ENCODE measurements at places on chromosomes 2 and 18.
A peak's percentile ranks its signal among the peaks of the same experiment; 100 is the strongest.

DNA sequence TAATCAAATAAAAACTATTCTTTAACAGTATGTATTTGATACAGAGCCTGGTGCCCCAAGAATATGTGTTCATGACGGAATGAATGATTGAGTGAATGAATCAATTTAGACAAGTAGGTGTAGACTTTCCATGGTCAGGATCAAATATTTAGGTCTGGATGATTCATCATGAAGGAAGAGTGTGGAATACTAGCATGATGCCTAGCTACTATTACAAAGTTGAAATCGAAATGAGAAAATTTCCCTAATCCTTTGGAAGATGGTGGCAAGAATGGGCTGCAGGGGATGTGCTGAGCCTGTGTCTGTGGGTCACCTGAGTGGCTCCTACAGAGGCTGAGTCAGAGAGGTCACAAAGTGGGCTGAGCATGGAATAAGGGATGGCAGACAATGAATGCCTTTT, 3.1 kb upstream of the MALT1 start:
- no peak for DNase-seq

DNA sequence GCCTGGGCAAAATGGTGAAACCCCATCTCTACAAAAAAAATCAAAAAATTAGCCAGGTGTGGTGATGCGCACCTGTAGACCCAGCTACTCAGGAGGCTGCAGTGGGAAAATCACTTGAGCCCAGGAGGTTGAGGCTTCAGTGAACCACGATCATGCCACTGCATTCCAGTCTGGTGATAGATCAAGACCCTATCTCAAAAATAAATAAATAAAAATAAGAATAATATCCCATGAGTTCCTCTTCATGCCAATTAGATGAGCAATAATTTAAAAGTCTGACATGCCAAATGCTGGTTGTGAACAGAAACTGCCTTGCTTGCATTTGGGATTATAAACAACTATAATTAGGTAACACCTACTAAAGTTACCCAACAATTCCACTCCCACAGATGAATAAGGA, 22.1 kb upstream of the ANKRD44 start:
- no peak for DNase-seq

DNA sequence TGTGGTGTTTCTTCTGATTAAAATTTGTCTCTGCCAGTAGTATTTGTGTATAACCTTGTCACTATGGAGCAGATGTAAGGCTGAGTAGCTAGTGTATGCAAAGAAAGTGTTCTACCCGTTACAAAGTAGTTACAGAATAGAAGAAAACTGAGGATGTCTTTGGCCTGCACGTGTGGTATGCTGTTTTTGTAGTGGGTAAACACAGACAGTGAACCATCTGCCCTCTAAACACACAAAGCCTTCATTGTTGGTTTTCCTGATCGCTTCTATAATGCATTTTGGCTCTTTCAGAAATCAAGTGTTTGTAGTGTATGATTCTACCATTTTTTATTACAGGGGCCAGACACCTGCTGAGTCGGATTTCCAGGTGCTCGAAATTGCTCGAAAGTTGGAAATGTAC, 61.5 kb downstream of the FARP2 start:
- no peak for DNase-seq

GRCh38 chr2:152479282-152479681, 144.3 kb downstream of the FMNL2 start:
- DNase-seq, result no peak

DNA sequence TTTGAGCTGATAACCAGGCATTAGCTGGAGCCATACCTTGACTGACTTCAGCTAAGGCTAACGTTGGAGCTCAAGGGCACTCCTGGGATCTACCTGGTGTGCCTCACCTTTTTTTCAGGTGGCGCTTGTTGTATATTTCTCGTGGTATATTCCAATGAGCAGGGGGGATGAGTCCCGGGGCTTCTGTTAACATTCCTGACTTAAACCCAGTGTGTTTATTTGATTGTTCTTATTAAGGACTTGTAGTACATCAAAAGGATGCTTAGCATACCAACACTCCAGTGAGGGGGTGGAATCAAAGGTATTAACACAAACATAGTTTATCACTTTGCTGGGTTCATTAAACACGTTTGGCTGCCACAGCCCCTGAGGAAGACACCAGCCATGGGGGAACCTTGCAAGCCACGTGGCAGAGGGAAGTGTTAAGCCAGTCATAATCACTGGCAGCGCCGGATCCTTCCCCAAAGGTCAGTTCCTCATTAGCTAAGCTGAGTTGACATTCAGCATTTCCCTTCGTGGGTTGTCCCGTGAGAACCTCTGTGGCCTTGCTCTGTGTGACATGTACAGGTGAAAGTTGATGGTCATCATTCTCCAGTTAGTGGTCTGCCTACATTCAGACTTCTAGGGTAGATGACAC, 119.5 kb upstream of the MCFD2 start:
- no peak for DNase-seq

- no peak for DNase-seq
These were observed 296.2 kb upstream of the ZC3H15 start for GRCh38 chr2:186189816-186190215.

- no peak for DNase-seq
These were observed 19.1 kb downstream of the MSH2 start for GRCh38 chr2:47422016-47422415.

DNA sequence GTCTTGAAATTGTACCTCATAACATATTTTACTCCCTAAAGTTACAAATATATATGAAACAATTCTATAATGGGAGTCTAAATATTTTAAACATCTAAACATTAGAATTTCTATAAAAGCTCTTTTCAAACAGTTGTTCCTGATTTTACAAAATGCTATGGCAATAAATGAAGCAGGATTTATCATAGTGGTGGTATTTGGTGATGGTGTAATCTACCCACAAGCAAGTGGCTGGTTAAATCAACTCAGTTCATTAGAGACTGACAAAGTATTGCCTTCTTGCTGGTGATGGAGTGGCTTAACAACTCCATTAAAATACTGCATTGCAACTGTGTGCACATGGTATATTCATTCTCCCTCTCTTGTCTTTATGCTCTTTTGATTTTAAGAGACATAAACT, 138.9 kb downstream of the PMAIP1 start:
- no peak for DNase-seq

- DNase-seq, result peak; percentile 13
These were observed 308.4 kb downstream of the XIRP2 start for GRCh38 chr2:167196461-167197252.

- no peak for DNase-seq
These were observed 46.2 kb downstream of the TWSG1 start for GRCh38 chr18:9380621-9381395.

GRCh38 chr2:54204476-54204875, 51.6 kb downstream of the TSPYL6 start:
- no peak for DNase-seq

GRCh38 chr2:108061439-108062042, 75.2 kb downstream of the SLC5A7 start:
- DNase-seq, result no peak

DNA sequence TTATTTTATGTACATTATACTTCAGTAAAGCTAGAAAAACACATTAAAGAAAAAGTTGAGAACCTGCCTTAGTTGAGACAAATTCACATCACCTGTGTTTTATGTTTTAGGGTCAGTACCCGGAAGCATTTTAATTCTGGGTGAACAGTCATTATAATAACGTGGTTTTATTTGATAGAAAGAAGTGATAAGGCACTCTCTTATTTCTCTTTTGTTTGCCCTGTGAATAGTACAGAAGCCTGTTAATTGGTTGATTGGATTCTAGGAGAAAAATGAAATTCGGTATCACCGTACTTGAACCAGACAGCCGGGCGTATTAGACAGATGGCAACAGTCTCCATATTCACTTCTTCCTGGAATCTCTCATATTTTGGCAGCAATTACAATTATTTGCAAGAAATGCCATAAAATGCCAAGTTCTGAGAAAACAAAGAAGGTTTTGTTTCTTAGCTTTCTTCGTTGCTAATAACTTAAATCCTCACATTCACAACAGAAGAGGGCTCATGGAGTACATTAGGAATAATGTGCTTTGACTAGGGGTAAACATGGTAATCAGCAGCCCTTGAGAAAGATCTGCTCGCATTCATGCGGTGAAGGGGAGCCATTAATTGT, 168.7 kb upstream of the RASGRP3 start:
- no peak for DNase-seq

DNA sequence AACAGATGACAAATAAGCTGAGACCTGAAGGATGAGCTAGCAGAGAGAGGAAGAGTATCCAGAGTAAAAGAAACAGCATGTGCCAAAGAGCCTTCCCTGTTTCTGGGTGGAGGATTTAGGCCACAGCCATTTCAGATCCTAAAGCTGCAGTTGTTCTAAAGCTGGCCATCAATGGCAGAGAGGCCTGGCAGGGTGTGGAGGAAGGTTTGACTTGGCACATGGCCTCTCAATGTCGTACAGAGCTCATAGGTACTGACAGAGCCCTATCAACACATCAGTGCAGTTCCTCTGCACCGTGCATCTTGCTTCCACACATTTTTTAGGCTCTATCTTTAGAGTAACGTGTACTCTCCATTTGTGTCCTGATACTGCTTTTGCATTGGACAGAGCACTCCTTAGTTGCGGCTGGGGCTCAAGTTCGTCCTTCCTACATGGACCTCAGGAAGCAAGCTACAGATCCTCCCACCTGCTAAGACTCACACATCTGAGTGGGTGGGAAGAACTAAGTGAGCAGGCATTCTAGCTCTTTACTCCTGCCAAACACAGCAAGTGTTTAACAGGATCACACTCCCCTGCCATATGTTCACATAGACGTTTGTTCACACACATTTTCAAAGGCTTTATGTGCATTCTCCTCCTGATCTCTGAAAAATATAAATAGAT, 3.0 kb upstream of the CHMP3 start:
- DNase-seq, result no peak

GRCh38 chr18:76660571-76661192, 161.7 kb upstream of the ZNF236 start:
- no peak for DNase-seq

All from HuH-7.5 (cell line).